ENCODE measurements at places on chromosomes 7 and 10. TPM values are rescaled to one million over a fixed set of nuclear protein-coding genes. Genes with fewer than 3 reads are reported as not detected.
A peak's percentile ranks its signal among the peaks of the same experiment; 100 is the strongest.

DNA sequence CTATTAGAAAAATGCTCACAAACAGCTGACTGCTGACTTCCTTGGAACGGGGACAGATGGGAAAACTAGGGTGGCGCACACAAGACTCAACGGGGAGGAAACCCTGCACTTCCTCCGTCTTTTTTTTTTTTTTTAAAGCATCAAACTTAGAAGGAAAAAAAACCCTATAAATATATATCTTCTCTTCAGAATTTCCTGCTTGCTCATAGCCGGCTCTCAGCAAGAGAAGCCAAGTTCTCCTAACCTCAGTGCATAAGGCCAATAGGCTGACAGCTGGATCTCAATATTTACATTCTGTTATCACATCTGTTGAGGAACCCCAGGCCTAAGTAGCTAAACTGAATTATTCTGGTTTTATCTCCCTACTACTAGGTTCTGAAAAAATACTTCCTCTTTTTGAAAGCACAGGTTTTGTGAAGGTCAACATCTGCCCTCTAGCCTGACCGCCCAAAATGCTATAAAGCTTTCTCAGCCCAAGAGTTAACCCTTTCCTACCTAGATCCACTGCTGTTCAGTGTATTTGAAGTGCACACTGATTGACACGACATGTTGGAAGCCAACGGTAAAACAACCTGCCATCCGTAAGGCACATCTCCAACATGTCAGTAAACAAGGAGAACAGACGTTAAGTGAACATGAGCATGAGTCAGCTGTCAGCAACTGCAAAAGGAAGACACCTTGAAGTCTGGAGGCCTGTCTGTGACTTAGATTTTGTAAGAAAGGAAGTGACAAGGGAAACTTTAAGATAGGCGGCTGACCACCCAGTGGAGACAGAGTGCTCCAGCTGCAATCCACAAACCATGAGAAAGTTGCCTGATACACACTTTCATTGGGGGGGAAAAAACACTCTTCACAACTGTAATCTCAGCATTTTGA, 83.8 kb downstream of the EBLN1 start:
- no peaks in the 10 kb centered on the region for H3K36me3 ChIP-seq
- no peak overlapping the region for H3K27ac ChIP-seq
- DNase-seq = no peak

- no peak for DNase-seq
- H3K4me1 ChIP-seq = no peaks in the 10 kb centered on the region
- H3K27ac ChIP-seq = no peak overlapping the region
- no peaks in the 10 kb centered on the region for H3K36me3 ChIP-seq
- H3K27me3 ChIP-seq = no peaks in the 10 kb centered on the region
Measured at GRCh38 chr7:112080978-112081377, 125.2 kb downstream of the DOCK4 start.

DNA sequence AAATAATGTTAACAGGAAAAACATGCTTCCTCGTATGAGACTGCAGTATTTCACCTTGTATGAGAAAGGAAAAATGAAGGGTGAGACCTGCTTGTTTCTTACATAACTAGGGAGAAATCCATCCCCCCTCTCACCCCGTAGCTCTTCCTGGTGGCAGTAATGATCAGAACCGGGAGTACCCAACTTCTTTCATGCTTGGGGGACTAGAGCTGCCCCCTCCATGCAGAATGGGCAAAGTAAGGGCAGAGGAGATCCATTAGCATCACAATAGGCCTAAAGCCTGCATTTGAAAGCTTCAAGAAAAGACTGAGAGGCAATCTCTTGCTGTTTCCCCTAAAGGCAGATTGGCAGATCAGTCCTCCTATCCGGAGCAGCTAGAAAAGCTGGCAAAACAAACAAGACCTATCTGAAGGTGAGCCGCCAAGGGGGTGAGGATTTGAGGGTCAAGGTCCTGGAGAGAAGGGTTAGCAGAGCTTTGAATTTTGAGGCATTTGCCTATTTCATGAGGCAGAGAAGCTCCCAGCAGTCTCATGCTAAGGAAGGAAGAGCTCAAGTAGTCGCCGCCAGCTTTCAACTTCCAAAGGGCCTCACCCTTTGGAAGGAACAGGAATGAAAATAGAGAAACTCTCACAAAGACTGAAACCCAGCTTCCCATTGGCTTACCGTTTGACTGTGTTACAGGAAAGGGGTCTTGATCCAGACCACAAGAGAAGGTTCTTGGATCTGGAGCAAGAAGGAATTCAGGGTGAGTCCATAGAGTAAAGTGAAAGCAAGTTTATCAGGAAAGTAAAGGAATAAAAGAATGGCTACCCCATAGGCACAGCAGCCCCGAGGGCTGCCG, 36.2 kb downstream of the BAG3 start:
- no peak overlapping the region for H3K27ac ChIP-seq
- H3K36me3 ChIP-seq = no peaks in the 10 kb centered on the region
- no peak for DNase-seq
- H3K4me3 ChIP-seq = no peak overlapping the region

Gene ADARB2
- 13.5 TPM for total RNA-seq

DNA sequence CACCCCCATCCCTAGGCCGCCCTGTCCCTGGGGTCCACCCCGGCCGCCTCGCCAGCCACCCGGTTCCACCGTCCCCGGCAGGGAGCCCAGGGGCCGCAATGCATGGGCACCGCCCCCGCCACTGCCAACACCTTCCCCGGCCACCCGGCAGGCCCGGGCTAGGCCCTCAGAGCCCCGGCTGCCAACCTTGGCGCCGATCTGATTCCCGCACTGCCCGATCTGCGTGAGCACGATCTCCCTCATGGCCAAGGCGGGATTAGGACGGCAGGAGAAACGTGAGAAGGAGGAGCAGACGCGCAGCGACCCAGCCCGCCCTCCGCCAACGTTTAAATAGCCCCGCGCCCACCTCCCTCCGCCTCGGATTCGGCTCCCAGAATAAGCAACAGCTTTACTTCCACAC, at the start of gene TUBB8:
Gene TUBB8 (minus strand): TSS at position 301 of the 400 bp plus-strand sequence. CDS start 58 bp downstream, at position 243.
- H3K4me3 ChIP-seq = no peak within 1 kb of the TSS
- H3K36me3 ChIP-seq = no peaks in the 10 kb centered on the region
- H3K27ac ChIP-seq = no peak within 1 kb of the TSS
- no peaks in the 10 kb centered on the region for H3K27me3 ChIP-seq
- H3K4me1 ChIP-seq = no peaks in the 10 kb centered on the region
- DNase-seq = no peak

Gene FAM237B
- not detected for total RNA-seq

Gene KLLN
- 1.0 TPM for total RNA-seq

Gene NOM1
- 31.4 TPM for total RNA-seq

GRCh38 chr10:18713077-18713476, 53.8 kb downstream of the ARL5B start:
- no peaks in the 10 kb centered on the region for H3K36me3 ChIP-seq
- no peak for DNase-seq
- H3K4me3 ChIP-seq = no peak overlapping the region
- no peaks in the 10 kb centered on the region for H3K4me1 ChIP-seq
- no peaks in the 10 kb centered on the region for H3K27me3 ChIP-seq
- no peak overlapping the region for H3K27ac ChIP-seq

Gene ATP5F1C
- total RNA-seq = 124 TPM

DNA sequence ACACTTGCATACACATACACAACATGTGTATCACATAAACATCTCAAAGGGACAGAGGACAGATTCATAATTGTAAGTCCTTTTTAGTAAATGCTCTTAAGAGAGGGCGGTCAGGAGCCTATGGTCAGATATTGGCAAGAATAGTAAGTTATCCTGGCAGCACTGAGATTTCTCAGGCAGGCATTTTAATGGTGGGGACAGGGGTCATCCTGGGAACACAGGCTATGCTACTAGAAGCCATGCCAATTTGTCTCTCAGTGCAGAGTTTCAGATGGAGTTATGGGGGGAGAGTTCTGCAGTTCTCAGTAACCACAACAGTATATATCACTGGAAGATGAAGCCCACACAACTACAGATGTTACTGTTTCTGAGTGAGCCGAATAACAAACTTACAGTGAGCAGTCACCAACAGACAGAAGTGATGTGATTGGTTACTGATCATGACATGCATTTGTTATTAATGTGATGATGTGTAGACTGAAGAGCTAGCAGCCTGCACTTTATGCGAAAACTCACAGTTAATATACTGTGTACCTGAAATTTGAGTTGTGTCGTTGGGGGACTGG, 16.4 kb downstream of the ZNF487 start:
- H3K4me1 ChIP-seq = peaks cover 52% of the 10 kb centered on the region
- DNase-seq = no peak
- H3K27me3 ChIP-seq = no peaks in the 10 kb centered on the region
- H3K36me3 ChIP-seq = no peaks in the 10 kb centered on the region
- peak overlapping the region; percentile 54 for H3K27ac ChIP-seq

GRCh38 chr7:113267885-113268284, 149.5 kb upstream of the SMIM30 start:
- no peak for DNase-seq
- H3K27me3 ChIP-seq = no peaks in the 10 kb centered on the region
- H3K4me1 ChIP-seq = no peaks in the 10 kb centered on the region
- no peak overlapping the region for H3K4me3 ChIP-seq
- H3K27ac ChIP-seq = no peak overlapping the region

Gene STEAP4
- not detected for total RNA-seq

DNA sequence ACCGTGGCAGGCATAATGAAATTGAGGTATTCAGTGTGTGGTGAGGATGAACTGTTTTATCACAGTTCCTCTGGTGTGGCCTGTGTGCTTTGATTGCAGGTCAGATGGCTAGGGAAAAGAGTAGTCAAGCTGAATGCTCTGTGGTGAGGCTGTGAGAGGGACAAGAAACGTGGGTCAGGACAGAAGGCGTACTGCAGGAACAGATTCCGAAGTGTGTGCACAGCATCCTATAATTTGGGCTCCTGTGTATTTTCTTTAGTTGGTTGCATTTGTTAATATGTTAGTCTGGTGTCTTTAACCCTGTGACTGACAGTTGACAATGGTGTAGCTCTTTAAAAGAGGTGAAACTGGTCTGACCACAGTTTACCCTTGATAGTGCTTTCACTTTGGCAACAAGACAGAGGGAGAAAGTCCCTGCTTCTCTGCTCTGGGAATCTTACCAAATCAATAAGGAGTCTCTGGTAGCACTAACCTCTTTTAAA, 76.5 kb downstream of the AUTS2 start:
- H3K36me3 ChIP-seq = no peaks in the 10 kb centered on the region
- H3K27me3 ChIP-seq = no peaks in the 10 kb centered on the region
- H3K4me3 ChIP-seq = no peak overlapping the region
- DNase-seq = no peak
- H3K4me1 ChIP-seq = no peaks in the 10 kb centered on the region

GRCh38 chr7:81079746-81080145, 160.9 kb upstream of the SEMA3C start:
- H3K27ac ChIP-seq = no peak overlapping the region
- H3K27me3 ChIP-seq = no peaks in the 10 kb centered on the region
- H3K4me3 ChIP-seq = no peak overlapping the region
- H3K4me1 ChIP-seq = no peaks in the 10 kb centered on the region
- no peaks in the 10 kb centered on the region for H3K36me3 ChIP-seq
- no peak for DNase-seq

- no peaks in the 10 kb centered on the region for H3K36me3 ChIP-seq
- H3K4me1 ChIP-seq = no peaks in the 10 kb centered on the region
- no peak overlapping the region for H3K27ac ChIP-seq
- no peaks in the 10 kb centered on the region for H3K27me3 ChIP-seq
Measured at GRCh38 chr10:86867149-86867548, 90.3 kb downstream of the MMRN2 start.

- H3K4me3 ChIP-seq = no peak overlapping the region
- H3K27ac ChIP-seq = no peak overlapping the region
- H3K27me3 ChIP-seq = no peaks in the 10 kb centered on the region
- DNase-seq = no peak
Measured at GRCh38 chr10:78804411-78805032, 264.2 kb upstream of the ZMIZ1 start.

Gene SPDYE11
- not detected for total RNA-seq

GRCh38 chr10:63522277-63522687, 1.1 kb downstream of the REEP3 start:
- H3K27ac ChIP-seq = peak overlapping the region; percentile 78
- no peaks in the 10 kb centered on the region for H3K27me3 ChIP-seq
- peak overlapping the region; percentile 92 for H3K4me3 ChIP-seq
- DNase-seq = peak; percentile 64
- H3K4me1 ChIP-seq = peaks cover 57% of the 10 kb centered on the region
- H3K36me3 ChIP-seq = no peaks in the 10 kb centered on the region

Gene FKBP6
- total RNA-seq = not detected

DNA sequence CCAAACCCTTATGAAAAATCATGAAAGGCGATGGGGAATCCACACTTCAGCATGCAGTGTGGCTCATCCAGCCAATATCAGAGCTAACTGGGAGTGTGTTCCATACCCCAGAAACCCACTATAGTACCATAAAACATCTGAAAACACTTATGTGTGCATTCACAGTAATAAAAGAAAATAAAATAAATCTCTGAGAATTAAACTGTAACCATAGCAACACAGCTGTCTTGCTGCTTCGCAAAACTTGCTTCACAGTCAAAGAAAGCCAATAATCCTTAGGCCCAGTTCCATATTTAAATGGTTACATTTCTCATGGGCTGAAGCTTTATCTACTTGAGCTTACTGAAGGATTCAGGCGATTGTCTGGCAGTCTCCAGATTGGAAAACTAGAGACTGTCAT, 19.9 kb upstream of the POLR1F start:
- no peak for DNase-seq
- no peak overlapping the region for H3K27ac ChIP-seq
- H3K4me3 ChIP-seq = no peak overlapping the region
- H3K36me3 ChIP-seq = no peaks in the 10 kb centered on the region
- H3K4me1 ChIP-seq = no peaks in the 10 kb centered on the region

DNA sequence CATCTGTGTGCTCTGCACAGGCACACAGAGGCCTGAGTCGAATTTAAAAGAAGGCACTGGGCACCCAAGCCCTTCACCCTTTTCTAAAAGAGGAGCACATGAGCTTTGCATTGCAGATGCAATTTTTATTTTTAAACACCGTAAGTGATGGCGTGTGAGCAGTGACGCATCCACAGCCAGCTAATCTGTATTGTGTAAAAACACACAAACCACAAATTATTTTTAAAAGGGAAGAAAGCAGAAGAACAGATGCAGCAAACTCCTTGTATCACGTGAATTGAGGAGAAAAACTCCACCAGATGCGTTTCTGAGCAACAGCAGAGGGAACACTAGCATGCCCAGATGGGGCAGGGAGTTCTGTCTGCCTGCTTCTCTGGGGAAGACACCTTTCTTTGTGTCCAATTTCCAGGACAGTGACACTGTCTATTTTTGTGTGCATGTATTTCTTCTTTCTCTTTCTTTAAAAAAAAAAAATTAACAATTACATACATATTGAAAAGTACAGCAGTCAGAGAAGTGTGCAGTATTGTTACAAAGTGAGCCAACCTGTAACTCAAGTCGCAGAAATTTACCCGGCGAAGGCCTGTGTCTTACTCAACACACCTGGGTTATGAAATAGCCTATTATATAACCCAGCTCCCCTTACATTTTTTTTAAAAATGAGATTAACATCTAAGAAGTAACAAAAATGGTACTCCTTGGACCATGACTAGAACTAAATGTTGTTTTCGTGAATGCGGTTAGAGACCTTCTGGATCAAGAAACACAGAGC, 39.2 kb downstream of the EEPD1 start:
- H3K27me3 ChIP-seq = no peaks in the 10 kb centered on the region
- DNase-seq = no peak
- H3K27ac ChIP-seq = no peak overlapping the region
- no peak overlapping the region for H3K4me3 ChIP-seq
- no peaks in the 10 kb centered on the region for H3K4me1 ChIP-seq

Gene LDB3
- total RNA-seq = 0.08 TPM

Gene SORCS1
- total RNA-seq = not detected

- no peaks in the 10 kb centered on the region for H3K36me3 ChIP-seq
- no peaks in the 10 kb centered on the region for H3K4me1 ChIP-seq
- no peak for DNase-seq
Measured at GRCh38 chr7:11931307-11931706, 99.3 kb upstream of the THSD7A start.

Gene ABCC2
- 6.7 TPM for total RNA-seq

Gene LMOD2
- total RNA-seq = not detected

Gene CPED1
- not detected for total RNA-seq

Gene ADAM22
- 7.7 TPM for total RNA-seq
